ENCODE measurements at places on chromosomes 7 and 10. TPM values are rescaled to one million over a fixed set of nuclear protein-coding genes. Genes with fewer than 3 reads are reported as not detected.

SRPK2 gene
- total RNA-seq = 41.7 TPM

CTTNBP2 gene
- 6.1 TPM for total RNA-seq

GRM3 gene
- not detected for total RNA-seq

INA gene
- 1.8 TPM for total RNA-seq

GPR158 gene
- not detected for total RNA-seq

UPK3B gene
- not detected for total RNA-seq

AKR1D1 gene
- total RNA-seq = not detected

LBX1 gene
- total RNA-seq = not detected

TRIP6 gene
- total RNA-seq = 94.3 TPM
